ENCODE measurements at places on chromosomes 5 and 9. TPM values are rescaled to one million over a fixed set of nuclear protein-coding genes. Genes with fewer than 3 reads are reported as not detected.

DNA sequence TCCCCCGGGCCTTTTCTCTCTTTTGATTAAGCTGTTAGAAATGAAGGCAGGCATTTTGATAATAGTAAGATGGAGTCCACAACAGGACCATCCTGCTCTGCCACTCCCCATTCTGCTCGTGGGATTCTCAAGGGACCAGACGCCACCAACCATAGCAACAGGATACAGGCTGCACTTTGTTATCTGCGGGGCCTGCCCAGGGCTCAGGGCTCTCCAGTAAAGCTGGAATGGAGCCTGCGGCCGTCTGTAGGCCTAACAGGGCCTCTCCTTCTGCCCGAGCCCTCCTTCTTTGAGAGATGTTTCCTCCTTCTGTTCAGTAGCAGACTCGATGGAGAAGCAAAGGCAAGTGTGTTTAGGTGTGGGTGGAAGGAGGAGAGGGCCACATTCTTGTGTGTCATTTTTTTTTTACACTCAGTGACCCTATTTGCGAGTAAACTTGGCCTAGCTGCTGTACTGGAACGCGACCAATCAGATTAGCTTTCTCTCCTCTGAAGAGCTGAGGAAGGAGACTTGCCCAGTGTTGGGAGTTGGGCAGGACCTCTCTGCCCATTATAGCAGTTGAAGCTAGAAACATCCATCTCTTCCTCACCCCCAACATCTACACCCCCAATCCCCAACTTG lies 8.9 kb upstream of the EPB41L4B start:
- H3K4me1 ChIP-seq: peaks cover 49% of the 10 kb centered on the region
- peak overlapping the region; percentile 10 for H3K4me3 ChIP-seq
- no peaks in the 10 kb centered on the region for H3K27me3 ChIP-seq
- H3K27ac ChIP-seq: peak overlapping the region; percentile 82
- DNase-seq: no peak
- H3K36me3 ChIP-seq: no peaks in the 10 kb centered on the region

GRCh38 chr5:124383693-124384092 lies 362.7 kb downstream of the ZNF608 start:
- no peak overlapping the region for H3K27ac ChIP-seq
- no peak for DNase-seq
- H3K27me3 ChIP-seq: no peaks in the 10 kb centered on the region
- H3K4me1 ChIP-seq: no peaks in the 10 kb centered on the region
- H3K4me3 ChIP-seq: no peak overlapping the region
- peaks cover 3% of the 10 kb centered on the region for H3K36me3 ChIP-seq

DNA sequence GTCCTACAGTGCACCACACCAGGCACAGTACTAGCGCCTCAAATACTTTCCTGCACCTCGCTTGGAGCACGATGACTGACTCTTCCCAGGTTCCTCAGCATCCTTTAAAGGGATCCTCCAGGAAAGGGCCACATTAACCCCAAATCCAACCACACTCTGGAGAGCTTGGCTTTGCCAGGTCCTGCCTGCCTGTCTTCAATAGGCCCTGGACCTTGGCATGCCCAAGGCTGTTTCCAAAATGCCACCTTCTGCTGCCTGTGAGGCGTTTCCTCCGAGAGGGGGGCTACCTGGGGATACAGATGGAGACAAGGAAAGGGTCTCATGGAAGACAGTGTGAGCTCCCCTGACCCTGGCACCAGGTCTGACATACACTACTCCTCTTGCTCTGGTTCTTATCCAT lies 169.9 kb downstream of the DAB2IP start:
- no peak overlapping the region for H3K27ac ChIP-seq
- H3K27me3 ChIP-seq: no peaks in the 10 kb centered on the region
- H3K4me3 ChIP-seq: no peak overlapping the region
- no peaks in the 10 kb centered on the region for H3K4me1 ChIP-seq
- DNase-seq: no peak
- no peaks in the 10 kb centered on the region for H3K36me3 ChIP-seq

DNA sequence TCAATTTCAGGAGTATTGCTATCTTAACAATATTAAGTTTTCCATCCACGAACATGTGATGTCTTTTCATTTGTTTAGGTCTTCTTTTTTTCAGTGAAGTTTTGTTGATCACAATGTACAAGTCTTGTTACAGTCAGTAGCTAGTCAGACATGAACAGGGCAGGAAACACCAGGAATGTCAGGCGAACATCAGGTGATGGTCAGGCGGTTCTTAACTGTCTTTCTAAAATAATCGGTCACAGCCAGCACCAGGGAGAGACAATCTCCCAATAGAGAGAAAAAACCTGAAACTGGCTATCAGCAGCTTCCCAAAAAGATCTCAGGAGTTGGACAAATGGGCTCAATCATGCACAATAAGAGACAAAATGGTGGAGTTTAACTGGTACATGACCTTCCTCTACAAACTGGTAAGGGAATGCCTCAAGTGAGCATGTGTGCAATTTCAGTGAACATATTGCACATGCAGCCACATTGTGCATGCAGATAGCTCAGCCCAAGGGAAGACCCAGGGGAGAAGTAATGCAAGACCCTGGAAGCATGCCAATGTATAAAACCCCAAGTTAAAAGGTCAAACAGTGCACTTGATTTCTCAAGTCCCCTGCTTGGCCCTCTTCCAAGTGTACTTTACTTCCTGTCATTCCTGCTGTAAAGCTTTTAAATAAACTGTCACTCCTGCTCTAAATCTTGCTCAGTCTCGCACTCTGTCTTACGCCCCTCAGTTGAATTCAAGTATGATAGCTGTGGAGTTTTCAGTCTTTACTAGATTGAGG lies 176.1 kb upstream of the RASEF start:
- no peak overlapping the region for H3K4me3 ChIP-seq
- no peaks in the 10 kb centered on the region for H3K27me3 ChIP-seq
- no peaks in the 10 kb centered on the region for H3K4me1 ChIP-seq
- no peak overlapping the region for H3K27ac ChIP-seq

FOXD4L4 gene
- not detected for total RNA-seq

SH2D3C gene
- 0.26 TPM for total RNA-seq

SLC27A6 gene
- not detected for total RNA-seq

NFX1 gene
- total RNA-seq: 12.5 TPM

DNA sequence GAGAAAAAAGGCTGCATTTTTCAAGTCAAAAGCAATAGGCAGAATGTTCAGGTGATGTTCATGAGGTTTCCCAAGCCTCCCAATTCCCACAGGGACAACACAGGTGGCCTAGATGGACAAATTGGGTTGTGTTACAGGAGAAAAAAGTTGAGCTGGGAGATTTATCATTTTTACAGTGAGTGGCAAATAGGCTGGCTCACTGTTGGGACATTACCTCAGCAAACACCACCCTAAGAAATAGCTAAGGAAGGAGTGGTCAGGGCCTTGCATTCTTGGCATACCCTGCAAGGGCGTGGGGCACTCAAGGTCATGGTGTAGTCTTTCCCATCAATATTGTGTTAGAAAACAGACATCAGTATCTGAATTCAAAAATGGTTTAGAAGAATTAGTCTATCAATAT lies 23.3 kb upstream of the CPLANE1 start:
- H3K27ac ChIP-seq: peak overlapping the region; percentile 19
- peaks cover 12% of the 10 kb centered on the region for H3K4me1 ChIP-seq
- no peaks in the 10 kb centered on the region for H3K27me3 ChIP-seq
- no peaks in the 10 kb centered on the region for H3K36me3 ChIP-seq

DNA sequence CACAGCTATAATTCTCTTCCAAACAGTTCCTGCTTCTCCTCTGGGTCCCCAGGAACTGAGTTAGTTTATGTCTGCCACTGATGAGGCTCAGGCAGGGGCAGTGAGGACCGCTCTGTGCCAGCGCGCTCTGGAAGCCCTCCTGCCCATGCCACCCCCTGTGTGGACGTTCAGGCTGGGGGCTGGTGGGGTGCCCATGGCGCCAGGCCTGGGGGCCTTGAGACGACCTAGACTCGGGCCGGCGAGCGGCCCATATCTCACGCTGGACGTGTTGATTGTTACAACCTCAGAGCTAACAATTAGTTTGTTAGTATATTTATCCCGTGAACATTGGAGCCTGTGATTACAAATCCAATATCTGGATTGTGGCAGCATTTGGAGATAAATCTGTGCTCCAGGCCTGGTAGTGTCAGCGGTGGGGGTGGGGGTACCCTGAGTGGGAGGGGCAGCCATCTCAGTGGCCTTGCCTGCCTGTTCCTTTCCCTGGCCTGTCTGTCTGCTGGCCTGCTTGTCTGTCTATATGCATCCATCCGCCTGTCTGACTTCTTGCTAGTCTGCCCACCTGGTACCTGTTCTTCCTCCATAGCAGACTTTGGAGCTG lies 256.5 kb upstream of the MVB12B start:
- H3K27me3 ChIP-seq: no peaks in the 10 kb centered on the region
- no peaks in the 10 kb centered on the region for H3K36me3 ChIP-seq
- no peak overlapping the region for H3K27ac ChIP-seq
- no peak for DNase-seq

- DNase-seq: no peak
- no peak overlapping the region for H3K4me3 ChIP-seq
- H3K36me3 ChIP-seq: no peaks in the 10 kb centered on the region
- H3K27me3 ChIP-seq: no peaks in the 10 kb centered on the region
- H3K4me1 ChIP-seq: no peaks in the 10 kb centered on the region
Measured at GRCh38 chr9:128246471-128246870, 29.3 kb downstream of the GOLGA2 start.

- H3K27ac ChIP-seq: no peak overlapping the region
- H3K27me3 ChIP-seq: no peaks in the 10 kb centered on the region
- H3K4me3 ChIP-seq: no peak overlapping the region
- no peak for DNase-seq
Measured at GRCh38 chr5:40355846-40356245, 323.9 kb upstream of the PTGER4 start.

MYMK gene
- total RNA-seq: not detected

- DNase-seq: peak; percentile 72
- H3K27ac ChIP-seq: no peak overlapping the region
- 0 out of 2 replicates have a peak, but pooled peaks cover 3% of the 10 kb centered on the region for H3K36me3 ChIP-seq
- H3K4me1 ChIP-seq: peaks cover 15% of the 10 kb centered on the region
Measured at GRCh38 chr5:113510836-113511451, 2.5 kb upstream of the YTHDC2 start.

LMBRD2 gene
- total RNA-seq: 9.1 TPM

RFESD gene
- 0.36 TPM for total RNA-seq

SPATA9 gene
- not detected for total RNA-seq

CCDC183 gene
- 0.87 TPM for total RNA-seq

NUP155 gene
- 59.0 TPM for total RNA-seq

GRCh38 chr9:90141723-90142122 lies 500.9 kb downstream of the DIRAS2 start:
- no peaks in the 10 kb centered on the region for H3K4me1 ChIP-seq
- peak; percentile 31 for DNase-seq
- H3K4me3 ChIP-seq: no peak overlapping the region
- H3K36me3 ChIP-seq: no peaks in the 10 kb centered on the region
- no peak overlapping the region for H3K27ac ChIP-seq
- peaks cover 8% of the 10 kb centered on the region for H3K27me3 ChIP-seq

GRCh38 chr5:154301726-154302125 lies 111.2 kb downstream of the GALNT10 start:
- no peak overlapping the region for H3K4me3 ChIP-seq
- peaks cover 13% of the 10 kb centered on the region for H3K4me1 ChIP-seq
- no peaks in the 10 kb centered on the region for H3K27me3 ChIP-seq
- H3K27ac ChIP-seq: no peak overlapping the region

- no peaks in the 10 kb centered on the region for H3K36me3 ChIP-seq
- H3K27ac ChIP-seq: no peak overlapping the region
- no peak overlapping the region for H3K4me3 ChIP-seq
- H3K27me3 ChIP-seq: no peaks in the 10 kb centered on the region
- no peak for DNase-seq
Measured at GRCh38 chr9:15271403-15271802, 35.6 kb downstream of the TTC39B start.

ELAVL2 gene
- 10.9 TPM for total RNA-seq

GRCh38 chr5:133723651-133724366 lies 111.5 kb upstream of the FSTL4 start:
- H3K36me3 ChIP-seq: no peaks in the 10 kb centered on the region
- H3K27me3 ChIP-seq: no peaks in the 10 kb centered on the region
- no peak overlapping the region for H3K27ac ChIP-seq
- H3K4me1 ChIP-seq: no peaks in the 10 kb centered on the region
- no peak for DNase-seq
- H3K4me3 ChIP-seq: no peak overlapping the region

GRCh38 chr9:111904891-111905291 lies 8.3 kb downstream of the UGCG start:
- peaks cover 36% of the 10 kb centered on the region for H3K4me1 ChIP-seq
- no peaks in the 10 kb centered on the region for H3K36me3 ChIP-seq

CCDC69 gene
- 19.2 TPM for total RNA-seq

SREK1 gene
- 43.1 TPM for total RNA-seq

DNA sequence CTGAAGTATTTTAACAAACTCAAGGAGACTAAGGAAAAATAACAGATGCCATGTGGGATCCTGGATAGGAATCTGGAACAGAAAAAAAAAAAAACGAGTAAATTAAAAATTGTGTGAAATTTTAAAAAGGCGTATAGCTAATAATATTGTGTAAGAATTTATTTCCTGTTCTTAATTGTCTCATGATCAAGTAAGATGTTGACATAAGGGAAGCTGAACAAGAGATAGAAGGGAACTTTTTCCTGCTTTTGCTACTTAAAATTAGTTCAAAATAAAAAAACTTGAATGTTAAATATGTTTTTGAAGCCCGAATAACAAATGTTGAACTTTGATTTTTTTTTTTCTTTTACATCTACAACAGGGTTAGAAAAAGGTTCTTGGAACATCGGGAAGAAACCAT lies 10.5 kb downstream of the SNAPC3 start:
- H3K36me3 ChIP-seq: peaks cover 20% of the 10 kb centered on the region
- H3K4me3 ChIP-seq: no peak overlapping the region
- H3K4me1 ChIP-seq: no peaks in the 10 kb centered on the region
- H3K27me3 ChIP-seq: no peaks in the 10 kb centered on the region

DNA sequence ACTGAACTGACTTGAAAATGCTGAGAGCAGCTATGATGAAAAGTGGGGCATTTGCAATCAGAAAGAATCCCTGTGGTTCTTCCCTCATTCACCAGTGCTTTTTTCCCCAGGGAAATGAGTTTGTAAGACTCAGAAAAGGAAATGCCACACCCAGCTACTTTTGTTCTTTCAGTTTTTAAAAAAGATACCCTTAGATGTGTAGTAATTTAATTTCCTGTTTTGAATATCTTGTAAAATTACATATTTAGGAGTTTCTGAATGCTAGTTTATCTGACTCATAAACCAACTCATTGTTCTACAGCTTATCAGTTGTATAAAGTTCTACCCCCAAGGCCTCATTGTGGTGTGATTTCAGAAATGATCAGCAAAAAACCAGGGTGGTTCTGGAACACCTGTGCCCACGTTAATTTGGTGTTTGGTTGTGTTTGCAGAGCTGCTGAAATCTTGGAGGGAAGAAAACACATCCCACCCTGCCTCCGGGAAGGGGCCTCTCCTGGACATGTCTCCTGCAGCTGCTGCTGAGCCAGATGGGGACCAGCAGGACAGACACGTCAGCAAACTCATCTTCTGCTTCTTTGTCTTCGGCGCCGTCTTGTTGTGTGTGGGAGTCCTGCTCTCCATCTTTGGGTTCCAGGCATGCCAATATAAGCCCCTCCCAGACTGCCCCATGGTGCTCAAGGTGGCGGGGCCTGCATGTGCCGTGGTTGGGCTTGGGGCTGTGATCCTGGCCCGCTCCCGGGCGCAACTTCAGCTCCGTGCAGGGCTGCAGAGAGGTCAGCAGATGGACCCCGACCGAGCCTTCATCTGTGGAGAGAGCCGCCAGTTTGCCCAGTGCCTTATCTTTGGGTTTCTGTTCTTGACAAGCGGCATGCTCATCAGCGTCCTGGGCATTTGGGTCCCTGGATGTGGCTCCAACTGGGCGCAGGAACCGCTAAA lies 2.8 kb downstream of the TMEM171 start:
- H3K27ac ChIP-seq: peak overlapping the region; percentile 49
- H3K4me1 ChIP-seq: peaks cover 21% of the 10 kb centered on the region
- H3K4me3 ChIP-seq: no peak overlapping the region

GRCh38 chr9:98903961-98904411 lies 39.7 kb upstream of the COL15A1 start:
- H3K27ac ChIP-seq: no peak overlapping the region
- H3K4me3 ChIP-seq: no peak overlapping the region
- H3K36me3 ChIP-seq: no peaks in the 10 kb centered on the region
- no peak for DNase-seq
- H3K4me1 ChIP-seq: peaks cover 7% of the 10 kb centered on the region

PAEP gene
- not detected for total RNA-seq

Data from PC-3 (cell line).